ENCODE measurements at places on chromosomes 5 and 9.

GRCh38 chr9:74855072-74855471 lies 32.6 kb downstream of the TRPM6 start:
- no peak for DNase-seq

DNA sequence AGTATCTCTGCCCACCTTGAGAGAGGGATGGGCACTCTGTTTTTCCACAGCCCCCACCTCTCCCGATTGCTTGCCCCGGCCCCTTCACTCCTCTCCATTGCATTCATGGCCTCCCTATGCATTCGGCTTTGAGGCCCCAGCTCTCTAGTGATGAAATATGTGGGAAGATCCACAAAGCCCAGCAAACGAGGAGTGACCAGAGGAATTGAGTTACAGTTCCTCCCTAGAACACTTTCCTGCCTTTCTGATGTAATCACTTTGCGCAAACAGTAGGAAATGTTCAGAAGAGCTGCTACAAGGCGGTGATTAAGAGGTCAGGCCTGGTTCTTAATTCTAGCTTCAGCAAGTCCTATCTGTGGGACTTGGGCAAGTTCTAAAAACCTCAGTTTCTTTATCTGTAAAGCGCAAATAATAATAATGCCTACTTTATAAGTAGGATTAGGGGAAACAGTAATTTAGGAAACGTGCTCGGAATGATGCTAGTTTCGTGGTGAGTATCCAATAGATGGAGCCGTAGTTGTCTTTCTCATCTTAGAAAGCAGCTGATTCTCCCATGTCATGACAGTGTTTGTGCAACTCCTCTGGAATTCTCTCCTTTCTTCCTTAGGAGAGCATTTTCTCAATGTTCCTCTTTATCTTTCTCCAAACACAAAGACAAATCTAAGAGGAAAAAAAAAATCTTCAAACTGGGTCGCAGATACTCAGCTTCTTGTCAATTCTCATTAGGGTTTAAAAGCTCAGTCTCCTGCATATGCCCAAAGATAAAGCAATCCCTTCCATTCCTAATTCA lies 99.5 kb upstream of the MSX2 start:
- DNase-seq = no peak

GRCh38 chr5:158099571-158100105 lies 240.7 kb upstream of the CLINT1 start:
- DNase-seq = no peak

DNA sequence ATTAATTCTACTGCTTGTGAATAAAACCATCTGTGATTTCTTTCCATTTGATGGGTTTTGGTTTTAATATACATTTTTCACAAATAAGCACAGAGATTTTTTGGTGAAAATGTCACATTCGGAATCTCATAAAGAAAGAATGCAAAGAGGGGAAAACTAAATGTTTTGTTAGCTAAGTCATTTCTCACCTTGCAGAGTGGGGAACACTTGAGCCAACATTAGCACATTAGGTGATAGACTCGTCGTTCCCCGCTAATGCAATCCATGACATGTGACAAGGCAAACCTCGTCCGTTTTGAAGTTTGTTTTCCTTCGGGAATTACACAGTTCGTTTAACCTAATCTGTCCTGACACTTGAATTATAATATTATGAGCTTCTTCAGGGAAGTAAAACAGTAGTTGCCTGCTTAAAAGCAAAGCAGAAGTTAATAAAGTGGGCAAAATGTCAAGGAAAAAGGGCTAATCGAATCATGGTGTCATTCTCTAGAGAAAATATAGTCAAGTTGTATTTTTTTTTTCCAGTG lies 95.8 kb upstream of the LMX1B start:
- no peak for DNase-seq

GRCh38 chr5:38410304-38410990 lies 146.0 kb downstream of the LIFR start:
- DNase-seq = no peak

DNA sequence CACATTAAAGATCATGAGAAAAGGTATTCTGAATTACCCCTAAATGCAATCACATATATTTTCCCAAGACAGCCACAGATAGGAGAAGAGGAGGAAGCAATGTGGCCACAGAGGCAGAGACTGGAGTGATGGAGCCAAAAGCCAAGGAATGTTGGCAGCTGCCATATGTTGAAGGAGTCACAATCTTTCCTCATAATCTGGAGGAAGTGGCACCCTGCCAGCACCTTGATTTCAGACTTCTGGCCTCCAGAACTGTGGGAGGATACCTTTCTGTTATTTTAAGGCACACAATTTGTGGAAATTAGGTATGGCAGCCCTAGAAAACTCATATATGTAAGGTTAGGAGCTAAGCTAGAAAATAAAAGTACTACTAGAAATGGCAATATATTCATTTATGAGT lies 139.9 kb upstream of the GAS1 start:
- no peak for DNase-seq

- DNase-seq = no peak
Measured at GRCh38 chr5:42526179-42526578, 102.9 kb downstream of the GHR start.

DNA sequence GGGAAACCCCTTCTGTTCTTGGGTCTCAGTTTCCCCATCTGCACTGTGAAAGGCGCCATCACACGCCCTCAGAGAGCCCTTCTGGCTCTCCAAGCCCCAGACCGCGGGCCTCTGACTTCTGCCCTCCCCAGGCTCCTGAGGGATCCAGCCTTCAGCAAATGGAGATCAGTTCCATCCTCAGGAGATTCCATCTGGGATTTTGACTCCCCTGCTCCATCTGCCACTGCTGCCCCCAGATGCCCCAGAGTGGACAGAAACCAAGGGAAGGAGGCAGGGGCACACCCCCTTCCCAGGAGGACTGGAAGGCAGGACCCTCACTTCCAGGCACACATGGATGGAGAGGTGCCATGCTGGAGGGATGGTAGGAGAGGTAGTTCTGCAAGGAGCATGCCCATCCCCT lies 18.7 kb upstream of the RPS14 start:
- no peak for DNase-seq

GRCh38 chr9:85001925-85002324 lies 332.4 kb downstream of the NTRK2 start:
- DNase-seq = no peak

DNA sequence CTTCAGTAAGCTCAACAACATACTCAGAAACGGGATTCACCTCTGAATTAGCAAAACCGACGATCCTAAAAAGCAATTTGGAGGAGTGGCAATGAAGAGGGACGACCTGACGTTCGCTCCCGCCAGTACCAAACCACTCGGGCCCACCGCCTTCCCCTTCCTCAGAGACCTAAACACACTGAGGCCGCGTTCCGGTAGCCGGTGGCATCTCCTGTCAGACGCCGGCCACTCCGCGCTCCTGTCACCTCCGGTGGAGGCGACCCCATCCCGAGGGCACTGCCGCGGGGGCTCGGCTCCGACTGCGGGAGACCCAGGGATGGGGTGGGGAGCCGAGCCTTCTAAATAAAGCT lies 617 bp downstream of the PPP6C start:
- peak; percentile 8 for DNase-seq

DNA sequence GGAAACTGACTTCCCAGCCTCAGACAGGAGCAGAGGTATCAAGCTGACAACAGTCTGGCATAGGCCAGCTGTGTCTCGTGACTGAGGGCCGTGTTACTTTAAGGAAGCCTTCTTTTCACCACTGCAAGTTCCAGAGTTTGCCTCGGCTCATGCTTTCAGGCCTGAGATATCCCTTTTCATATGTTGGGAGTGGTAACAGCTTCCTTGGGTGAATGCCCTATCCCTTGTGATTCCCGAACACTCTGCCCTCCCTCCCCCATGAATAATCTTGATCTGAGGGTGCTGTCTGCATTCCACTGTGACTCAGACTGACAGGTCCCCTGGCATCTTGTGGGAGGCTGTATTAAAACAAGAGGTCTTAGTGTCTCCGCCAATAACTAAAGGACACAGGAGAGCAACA lies 49.7 kb upstream of the ARL15 start:
- DNase-seq = no peak

- DNase-seq = no peak
Measured at GRCh38 chr5:137837491-137838394, 29.9 kb upstream of the MYOT start.

DNA sequence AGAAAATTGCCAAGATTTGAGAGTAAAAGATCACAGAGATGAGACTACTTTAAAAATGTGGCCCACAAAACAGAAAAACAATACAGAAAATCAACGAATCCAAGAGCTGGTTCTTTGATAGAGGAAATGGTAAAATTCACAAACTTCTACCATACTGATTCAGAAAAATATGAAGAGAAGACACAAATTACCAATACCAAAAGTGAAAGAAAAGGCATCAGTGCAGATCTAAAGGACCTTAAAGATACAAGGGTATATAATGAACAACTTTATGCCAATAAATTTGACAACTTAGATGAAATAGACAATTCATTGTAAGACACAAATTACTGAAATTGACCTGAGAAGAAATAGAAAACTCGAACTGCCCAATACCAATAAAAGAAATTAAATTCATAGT lies 24.4 kb upstream of the SLC1A1 start:
- DNase-seq = no peak

- DNase-seq = no peak
Measured at GRCh38 chr9:104836767-104837166, 72.8 kb downstream of the NIPSNAP3B start.

DNA sequence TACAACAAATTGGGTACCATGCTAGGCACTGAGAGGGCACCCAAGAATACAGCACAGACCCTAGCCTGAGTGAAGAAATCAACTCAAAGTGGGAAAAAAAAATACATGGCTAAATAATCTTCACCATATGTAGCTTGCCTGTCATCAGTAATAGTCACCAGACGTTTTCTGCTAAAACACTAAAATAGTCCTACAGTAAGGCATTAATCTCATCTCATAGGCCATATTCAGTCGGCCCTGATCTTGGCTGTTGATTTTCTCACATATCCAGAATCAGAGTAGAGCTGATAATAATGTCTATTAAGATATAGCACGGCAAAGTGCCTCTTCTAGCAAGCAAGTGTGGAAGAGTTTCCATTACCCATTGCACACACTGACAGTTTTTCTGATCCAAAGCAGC lies 322.1 kb upstream of the SLC30A5 start:
- no peak for DNase-seq

Data from prostate gland (tissue), 2 donors.